Eye (tissue), 1 donor: ENCODE measurements at places on chromosomes 2 and 18.
A peak's percentile ranks its signal among the peaks of the same experiment; 100 is the strongest.

- no peak for DNase-seq
Observed at GRCh38 chr2:107072150-107072940, 186.4 kb upstream of the ST6GAL2 start.

DNA sequence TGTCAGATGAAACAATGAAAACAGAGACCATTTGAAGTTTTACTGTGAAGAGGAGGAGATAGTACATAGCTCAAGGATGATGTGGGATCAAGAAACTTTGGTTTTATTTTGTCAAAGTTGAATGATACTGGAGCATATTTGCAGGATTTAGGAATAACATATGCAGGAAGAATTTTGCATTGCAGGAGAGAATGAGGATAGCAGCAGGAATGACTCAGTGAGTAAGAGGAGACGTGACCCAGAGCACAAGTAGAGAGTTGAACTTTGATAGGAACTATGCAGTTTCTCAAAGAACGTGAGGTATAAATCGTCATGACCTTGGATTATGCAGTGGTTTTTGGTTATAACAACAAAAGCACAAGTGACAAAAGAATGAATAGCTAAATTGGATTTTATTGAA is 47.7 kb downstream of the MAPRE2 start:
- no peak for DNase-seq

DNA sequence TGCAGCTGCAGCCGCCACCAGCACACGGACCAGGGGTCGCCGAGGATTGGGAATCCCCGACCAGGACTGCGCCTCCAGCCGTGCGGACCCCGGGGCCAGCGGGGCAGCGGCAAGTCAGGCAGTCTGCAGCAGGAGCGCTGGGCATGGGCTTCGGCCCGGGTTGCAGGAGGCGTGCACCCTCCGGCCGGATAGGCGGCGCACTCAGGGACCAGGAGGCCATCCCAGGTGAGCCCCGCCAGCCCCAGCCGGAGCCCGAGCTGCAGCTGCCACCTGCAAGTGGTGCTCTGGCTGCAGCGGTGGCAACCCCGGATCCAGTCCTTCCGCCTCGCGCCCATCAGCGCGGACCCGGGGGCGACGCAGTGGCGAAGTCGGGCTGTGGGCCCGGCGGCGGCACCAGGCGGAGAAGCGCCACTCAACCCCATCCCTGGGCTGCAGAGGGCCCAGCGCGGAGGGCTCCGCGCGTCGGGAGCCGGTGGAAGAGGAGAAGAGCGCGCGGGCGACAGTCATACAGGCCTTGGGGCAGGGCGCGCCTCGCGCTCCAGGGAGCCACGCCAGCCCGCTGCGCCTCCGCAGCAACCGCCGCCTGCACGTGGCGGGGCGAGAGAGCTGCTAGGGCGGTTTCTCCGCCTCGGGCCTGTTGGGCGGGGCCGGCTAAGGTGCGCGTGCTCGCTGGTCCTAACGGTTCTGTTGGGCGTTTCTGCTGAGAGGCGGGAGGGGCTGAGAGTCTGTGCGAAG is 73.8 kb downstream of the RPIA start:
- peak; percentile 78 for DNase-seq

DNA sequence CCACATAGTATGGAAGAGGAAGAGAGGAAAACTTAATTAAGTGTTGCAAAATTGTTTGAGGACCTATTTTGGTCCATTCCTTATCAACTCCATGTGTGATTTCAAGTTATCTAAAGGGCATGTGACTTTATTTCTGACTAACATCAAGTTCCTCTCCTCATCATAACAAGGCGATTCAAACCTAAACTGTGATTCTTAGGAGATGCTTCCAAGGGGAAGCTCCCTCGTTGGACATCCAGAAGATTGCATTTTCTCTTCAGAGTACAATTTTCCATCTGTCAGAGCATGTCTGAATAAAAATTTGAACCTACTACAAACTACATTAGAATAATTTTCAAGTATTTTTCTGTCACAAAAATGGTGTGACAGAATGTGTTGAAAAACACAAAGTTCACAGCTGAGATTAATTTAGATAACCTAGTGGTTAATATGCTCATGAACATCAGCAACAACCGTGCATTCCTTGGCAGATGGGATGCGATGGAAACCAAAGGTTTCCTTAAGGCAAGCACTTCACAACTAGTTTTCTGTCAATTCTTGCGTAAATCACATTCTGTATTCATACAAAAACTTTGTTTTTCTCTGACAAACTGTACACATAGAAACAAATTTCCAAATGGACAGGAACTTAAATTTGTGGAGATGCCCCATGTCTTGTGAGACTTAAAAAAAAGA is 4.2 kb downstream of the SFT2D3 start:
- DNase-seq: no peak

- DNase-seq: no peak
Observed at GRCh38 chr2:171081649-171082111, 79.0 kb downstream of the TLK1 start.

GRCh38 chr2:201298462-201299052 is 38.2 kb downstream of the CASP8 start:
- no peak for DNase-seq

DNA sequence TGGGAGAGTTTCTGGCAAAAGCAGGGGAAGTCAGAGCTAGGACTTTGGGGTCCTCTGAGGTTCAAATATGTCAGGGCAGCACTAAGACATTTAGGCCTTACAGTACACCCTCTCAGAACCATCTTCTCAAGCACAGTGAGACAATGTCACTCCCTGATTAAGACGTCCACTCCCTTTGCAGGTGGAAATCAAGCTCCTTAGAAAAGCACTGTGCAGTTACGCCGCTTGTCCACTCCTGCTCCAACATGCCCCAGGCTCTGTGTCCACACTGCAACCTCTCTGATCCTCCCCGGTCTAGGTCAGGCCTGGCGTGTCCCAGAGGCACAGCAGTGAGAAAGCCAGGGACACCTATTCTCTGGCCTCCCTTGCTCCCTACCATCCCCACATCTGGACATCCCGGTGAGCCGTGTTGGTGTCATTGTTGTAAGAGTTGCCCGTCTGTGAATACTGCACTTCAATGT is 528.6 kb upstream of the ID2 start:
- no peak for DNase-seq

DNA sequence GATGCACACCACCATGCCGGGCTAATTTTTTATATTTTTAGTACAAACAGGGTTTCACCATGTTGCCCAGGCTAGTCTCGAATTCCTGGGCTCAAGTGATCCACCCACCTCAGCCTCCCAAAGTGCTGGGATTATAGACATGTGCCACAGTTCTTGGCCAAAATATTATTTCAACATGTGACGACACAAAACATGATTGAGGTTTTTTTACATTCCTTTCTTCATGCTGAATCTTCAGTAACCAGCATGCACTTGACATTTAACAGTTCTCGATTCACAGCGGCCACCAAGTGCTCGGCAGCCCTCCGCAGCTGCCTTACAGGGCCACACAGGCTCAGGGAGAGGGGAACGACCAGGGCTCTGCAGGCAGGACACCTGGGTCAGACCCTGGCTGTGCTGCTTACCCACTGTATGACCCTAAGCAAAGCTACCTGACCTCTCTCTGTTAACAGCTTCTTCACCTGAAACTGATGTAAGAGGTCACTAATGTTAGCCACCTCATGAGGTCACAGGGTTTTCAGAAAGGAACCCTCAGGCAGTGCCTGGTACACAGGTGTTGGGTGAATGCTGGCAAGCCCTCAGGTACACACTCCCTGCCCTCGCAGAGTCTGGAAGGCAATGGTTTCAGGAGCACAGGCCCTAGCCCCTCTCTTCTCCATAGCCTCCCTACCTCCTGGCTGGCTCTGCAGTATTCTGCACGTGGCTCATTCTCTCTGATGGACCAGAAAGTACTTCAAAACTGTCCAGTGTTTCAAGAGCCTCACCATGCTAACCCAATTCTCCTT is 25.7 kb downstream of the TUBB6 start:
- no peak for DNase-seq

DNA sequence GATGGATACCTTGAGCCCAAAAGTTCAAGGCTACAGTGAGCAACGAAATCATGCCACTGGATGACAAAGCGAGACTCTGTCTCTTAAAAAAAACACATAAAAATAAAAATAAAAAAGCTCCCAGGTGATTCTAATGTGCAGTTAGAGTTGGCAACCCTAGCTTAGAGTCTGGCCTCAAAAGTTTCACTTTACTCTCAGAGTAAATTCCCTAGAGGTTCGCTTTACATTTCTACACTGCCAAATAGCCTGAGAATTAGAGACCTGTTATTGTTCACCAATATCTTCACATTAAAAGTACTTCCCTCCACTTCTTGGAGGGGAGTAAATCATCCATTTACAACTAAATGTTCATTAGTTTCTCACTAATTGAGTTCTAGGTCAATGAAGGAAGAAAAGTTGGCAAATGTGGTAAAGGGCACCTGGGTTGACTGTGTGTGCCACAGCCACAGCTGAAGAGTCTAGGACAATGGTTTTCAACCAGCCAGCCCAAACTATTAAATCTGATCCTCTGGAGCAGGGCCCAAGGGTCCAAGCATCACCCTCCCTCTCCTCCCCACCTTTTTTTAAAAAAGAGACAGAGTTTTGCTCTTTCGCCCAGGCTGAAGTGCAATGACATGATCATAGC is 15.2 kb upstream of the TMEM37 start:
- DNase-seq: no peak

- DNase-seq: no peak
Observed at GRCh38 chr2:53170466-53170865, 597.1 kb upstream of the CHAC2 start.

GRCh38 chr18:13511961-13512577 is 214.3 kb downstream of the FAM210A start:
- DNase-seq: no peak

GRCh38 chr2:182020286-182021070 is 34.8 kb downstream of the PPP1R1C start:
- DNase-seq: no peak

GRCh38 chr2:85716346-85716914 is 22.3 kb downstream of the GNLY start:
- no peak for DNase-seq

DNA sequence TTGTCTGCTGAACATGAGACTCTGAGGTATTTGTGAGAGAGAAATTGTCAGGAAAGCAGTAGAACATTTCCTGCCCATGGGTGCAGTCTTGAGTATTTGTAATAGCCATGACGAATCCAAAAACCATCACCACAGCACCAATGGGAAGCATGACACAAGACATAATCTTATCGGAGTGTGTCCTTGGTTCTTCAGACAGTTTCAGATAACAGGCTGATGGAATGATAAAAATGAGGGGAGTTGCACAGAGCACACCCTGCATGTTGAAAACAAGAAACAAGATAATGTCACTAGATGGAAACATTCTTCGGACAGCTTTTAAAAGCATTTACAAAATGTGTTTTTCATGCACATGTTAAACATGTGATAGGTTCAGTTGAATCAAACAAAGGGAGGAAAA is 56.9 kb downstream of the SLC38A11 start:
- DNase-seq: no peak

DNA sequence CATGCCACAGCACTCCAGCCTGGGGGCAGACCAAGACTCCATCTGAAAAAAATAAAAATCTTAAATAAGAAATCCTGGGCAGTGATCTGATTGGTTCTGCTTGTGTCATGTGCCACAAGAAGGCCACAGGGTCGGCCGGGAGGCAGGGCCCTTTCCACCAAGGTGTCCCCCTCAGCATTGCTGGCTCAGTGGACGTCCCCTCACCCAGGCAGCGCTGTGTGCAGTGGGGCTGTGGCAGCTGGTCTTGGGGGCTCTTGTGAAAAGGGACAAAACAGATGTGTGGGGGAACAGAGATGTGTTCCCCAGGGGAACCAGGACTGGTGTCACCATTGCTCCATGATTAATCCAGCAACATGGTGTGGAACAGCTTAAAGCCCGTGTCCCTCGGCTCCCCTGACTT is 60.5 kb downstream of the HS6ST1 start:
- no peak for DNase-seq

DNA sequence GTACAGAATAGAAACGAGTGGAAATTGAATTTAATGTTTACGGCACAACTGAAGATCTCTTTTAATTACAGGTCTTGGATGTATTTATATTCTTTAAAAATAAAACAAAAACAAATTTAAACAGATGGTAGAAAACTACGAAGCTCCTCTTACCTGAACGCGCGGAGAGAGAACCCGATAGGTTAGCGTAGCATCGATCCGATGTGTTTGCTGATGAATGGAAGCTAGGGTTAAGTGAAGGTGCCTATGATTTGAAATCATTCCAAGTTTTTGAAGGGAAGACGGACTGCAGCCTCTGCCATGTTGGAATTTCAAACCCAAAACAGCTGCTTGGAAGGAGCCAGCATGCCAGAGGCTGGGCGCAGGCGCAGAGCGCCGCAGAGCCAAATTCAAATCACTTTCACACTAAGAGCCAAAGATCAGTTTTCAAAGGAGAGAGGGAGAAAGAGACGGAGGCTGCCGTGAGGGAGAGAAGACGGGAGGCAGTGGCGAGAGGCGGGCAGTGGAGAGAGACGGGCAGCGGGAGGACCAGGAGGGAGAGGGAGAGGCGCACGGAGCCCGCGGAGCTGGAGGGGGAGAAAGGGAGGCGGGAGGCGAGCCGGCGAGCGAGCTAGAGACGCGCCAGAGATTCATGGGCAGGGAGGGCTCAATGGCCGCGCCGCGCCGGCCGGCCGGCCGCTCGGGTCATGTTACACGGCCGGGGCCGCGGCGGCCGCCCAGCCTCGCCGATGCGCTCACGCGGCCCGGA is at the start of gene FIGN:
Gene FIGN, minus strand, starts transcription at position 324 of the 748 bp plus-strand sequence. CDS start 1,081 bp downstream, outside the sequence.
- DNase-seq: peak; percentile 96

- DNase-seq: no peak
Observed at GRCh38 chr2:159444754-159445153, 158.3 kb upstream of the WDSUB1 start.

GRCh38 chr2:37875403-37875906 is 49.6 kb upstream of the RMDN2 start:
- DNase-seq: no peak

- DNase-seq: no peak
Observed at GRCh38 chr2:113872201-113872600, 17.7 kb upstream of the ACTR3 start.

DNA sequence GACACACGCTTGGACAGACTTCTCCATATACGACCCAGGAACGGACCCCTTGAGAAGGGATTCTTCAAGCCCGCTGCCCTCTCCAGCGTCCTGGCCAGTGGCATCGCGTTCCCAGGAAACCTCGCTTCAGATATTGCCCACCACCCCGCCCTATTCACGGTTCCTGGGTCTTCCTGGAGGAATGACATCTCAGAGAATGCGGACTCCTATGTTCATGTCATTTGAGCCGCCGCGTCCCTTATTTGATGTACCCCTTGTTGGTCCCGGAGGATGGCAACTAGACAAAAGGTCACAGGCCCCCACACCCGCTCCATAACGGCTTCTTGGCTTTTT is 588 bp upstream of the CCDC93 start:
- DNase-seq: no peak

- DNase-seq: peak; percentile 24
Observed at GRCh38 chr2:47771211-47771610, 11.7 kb upstream of the MSH6 start.

- DNase-seq: no peak
Observed at GRCh38 chr2:112866128-112866835, 29.7 kb upstream of the IL1B start.

- DNase-seq: no peak
Observed at GRCh38 chr2:106825161-106825560, 60.8 kb downstream of the ST6GAL2 start.
